Skeletal muscle tissue (tissue), 5 donors: ENCODE measurements at places on chromosomes 5 and 9. TPM values are rescaled to one million over a fixed set of nuclear protein-coding genes. Genes with fewer than 3 reads are reported as not detected.

NELFB gene
- total RNA-seq, result 33.9 TPM

TPPP gene
- 3.7 TPM for total RNA-seq

IARS1 gene
- total RNA-seq, result 125 TPM

PKD2L2 gene
- total RNA-seq, result 2.6 TPM

SMIM33 gene
- total RNA-seq, result not detected
